Stimulated activated CD8-positive, alpha-beta memory T cell treated with anti-CD3 and anti-CD28 coated beads, Interleukin-12 subunit alpha, Interleukin-12 subunit beta, amount 100 ng/mL, for 4 hours (primary cell): ENCODE measurements at places on chromosomes 6 and 20.

DNA sequence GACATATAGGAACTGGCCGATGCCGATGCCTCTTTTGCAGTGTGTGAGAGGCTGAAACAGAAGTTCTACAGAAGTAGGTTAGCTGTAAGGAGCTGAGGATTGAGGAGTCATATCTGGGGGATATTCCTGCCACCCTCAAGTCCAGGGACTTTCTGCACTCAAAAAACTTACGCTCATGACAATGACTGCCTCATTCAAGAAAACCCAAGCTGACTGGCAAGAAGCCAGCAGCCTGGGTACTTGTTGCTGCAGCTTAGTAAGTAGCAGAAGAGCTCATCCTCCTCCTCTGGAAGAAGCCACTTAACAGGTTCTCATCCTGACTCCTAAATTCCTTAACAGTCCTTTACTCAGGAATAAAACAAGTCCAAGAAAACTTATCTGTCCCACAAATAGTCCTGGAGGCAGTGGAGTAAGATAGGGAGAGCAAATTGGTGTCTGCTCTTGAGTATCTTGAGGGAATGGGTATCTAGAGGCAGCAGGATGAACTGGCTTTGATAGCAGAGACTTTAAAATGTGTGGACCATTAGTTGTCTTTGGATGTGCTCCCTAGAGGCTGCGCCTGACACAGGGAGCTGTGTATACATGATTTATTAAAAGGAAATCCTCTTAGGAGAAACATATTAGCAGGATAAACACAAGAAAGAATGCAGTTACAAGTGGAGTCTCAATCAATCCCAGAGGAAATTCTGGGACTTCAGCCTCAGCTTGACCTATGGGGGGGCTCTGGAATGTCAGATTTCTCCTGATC, 7.4 kb downstream of the CALHM5 start:
- no peak for DNase-seq

GRCh38 chr6:168031411-168031971, 34.0 kb downstream of the KIF25 start:
- DNase-seq = no peak

DNA sequence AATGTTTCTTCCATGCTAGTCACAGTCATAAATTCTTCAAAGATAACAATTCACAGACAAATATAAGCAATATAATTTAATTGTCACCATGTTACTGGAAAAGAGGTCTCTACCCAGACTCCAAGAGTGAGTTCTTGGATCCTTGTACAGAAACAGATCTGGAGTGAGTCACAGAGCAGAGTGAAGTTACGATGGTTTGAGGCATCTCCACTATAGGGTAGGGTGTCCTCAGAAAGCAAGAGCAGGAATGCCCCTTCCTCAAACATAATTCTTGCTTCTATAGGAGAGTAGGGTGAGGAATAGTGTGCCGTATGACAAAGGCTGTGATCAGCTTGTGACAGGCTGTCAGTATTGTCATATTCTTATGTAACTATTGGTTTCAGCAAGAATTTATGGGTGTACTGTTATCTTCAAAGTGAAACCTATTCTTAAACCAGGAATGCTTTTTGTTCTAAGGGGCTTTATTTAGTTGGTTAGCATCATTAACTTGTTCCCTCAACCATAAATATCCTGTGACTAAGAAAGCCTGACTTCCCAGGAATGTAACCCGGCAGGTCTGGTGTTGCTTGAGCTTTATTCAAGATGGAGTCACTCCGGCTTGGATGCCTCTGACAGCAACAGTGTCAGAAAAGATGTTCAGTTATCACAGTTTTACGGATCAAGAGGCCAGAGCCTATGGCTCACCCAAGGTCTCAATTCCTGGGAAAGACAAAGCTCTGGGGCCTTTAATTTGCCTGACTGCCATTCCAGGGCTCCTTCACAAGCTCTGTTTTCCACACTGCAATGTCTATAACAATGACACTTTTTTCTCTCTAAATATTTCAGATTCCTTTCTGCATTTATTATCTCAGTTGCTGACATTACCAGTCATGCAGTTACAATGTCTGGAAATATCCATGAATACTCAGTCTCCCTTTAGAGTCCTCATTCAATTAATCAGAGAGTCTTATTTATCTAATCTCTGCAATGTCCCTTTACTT, 298.6 kb downstream of the C6orf118 start:
- no peak for DNase-seq

DNA sequence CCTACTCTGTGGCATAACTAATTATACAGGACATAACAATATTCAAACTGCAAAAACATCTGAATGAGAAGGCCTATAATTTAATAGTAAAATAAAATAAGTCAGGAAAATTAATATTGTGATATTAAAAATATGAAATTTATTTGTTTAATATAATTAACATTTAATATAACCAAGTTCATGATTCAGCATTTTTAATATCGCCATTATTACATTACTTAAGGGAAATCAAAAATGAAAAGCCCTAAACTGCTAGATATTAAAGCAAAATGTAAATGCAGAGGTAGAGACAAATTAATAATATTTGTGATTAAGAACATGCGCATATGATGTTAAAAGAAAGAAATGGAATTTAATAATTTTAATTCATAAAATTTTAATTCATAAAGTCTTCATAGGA, 683.4 kb upstream of the EYS start:
- DNase-seq = no peak

GRCh38 chr6:15501826-15502445, 160.9 kb downstream of the DTNBP1 start:
- no peak for DNase-seq

- no peak for DNase-seq
Observed at GRCh38 chr20:11315525-11315924, 602.2 kb upstream of the BTBD3 start.

GRCh38 chr6:158767709-158768108, 51.5 kb downstream of the EZR start:
- DNase-seq = no peak

DNA sequence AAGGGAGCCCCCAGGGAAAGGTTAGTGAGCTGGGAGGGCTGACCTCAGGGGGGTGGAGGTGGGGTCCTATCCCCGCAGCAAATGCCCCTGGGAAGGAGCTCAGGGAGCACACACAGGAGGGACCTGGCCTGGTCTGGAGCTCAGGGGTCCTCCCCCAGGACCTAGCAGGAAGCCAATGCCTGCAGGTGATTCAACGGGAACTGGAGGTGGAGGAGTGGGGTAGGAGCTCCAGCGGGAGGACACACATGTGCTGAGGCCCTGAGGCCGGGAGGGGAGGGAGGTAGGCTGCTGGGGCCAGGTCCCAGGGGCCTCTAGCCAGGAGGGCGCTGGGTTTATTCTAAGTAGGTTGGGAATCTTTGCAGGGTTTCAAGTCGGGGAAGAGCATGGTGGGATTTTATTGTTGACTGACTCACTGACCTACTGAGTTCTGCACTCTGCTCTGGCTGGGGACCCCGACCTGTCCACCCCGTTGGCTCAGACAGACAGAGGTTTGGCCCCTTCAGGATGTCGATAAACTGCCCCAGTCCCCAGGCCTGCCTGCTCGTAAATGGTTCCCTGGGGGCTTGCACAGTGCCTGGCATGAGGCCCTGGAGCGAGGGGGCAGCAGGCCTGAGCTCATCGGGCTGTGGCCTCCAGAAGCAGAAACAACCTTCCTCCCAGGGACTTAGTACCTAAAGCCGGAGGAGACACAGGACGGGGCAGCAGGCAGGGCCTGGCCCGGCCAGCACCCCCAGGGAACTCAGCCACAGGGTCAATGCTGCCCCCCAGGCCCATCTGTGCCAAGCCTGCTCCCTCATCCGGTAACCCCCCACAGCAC, 62.3 kb downstream of the RIPOR3 start:
- DNase-seq = no peak

DNA sequence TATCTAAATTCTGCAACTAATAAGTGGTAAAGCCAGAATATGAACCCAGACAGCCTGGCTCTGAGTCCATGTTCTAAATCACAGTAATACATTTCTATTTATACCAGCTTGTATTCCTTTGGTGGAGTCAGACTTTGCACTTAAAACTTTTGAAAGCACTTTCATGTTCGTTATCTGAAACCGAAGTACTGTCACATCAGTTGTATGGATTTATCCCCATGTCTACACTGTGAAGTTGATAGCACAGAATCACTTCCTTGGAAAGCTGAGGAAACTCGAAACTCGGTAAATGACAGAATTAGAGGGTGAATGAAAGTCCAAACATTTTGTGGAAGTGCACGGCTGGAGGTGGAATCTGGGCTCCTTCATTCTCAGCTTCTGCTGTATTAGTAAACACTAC, 28.3 kb upstream of the CTAGE9 start:
- no peak for DNase-seq

- no peak for DNase-seq
Observed at GRCh38 chr6:142968601-142969000, 23.6 kb upstream of the HIVEP2 start.

GRCh38 chr6:113953346-113953745, 17.6 kb downstream of the HDAC2 start:
- DNase-seq = no peak

DNA sequence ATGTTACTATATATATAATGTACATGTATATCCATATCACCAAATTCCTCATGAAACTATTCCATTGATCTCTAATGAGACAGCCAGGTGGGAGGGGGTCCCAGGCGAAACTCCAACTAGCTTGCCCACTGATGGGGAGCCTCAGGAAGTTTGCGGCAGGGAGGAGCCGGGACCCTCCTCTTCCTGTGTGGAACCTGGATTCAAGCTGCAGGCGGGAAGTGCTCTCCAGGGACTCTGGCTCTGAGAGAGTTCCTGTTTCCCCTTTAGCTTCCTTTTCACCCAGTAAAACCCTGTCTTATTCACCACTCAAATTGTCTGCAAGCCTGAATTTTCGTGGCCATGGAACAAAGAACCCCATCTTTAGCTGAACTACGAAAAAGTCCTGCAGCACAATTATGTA, 152.2 kb downstream of the OPN5 start:
- DNase-seq = no peak

- DNase-seq = no peak
Observed at GRCh38 chr20:12808006-12808567, 200.7 kb upstream of the SPTLC3 start.

- DNase-seq = no peak
Observed at GRCh38 chr6:148286563-148286962, 56.1 kb upstream of the SASH1 start.

GRCh38 chr20:37697314-37697713, 3.5 kb downstream of the CTNNBL1 start:
- no peak for DNase-seq

- no peak for DNase-seq
Observed at GRCh38 chr6:150567823-150568383, 31.8 kb upstream of the PLEKHG1 start.
